ENCODE measurements at places on chromosomes 2 and 18.

DNA sequence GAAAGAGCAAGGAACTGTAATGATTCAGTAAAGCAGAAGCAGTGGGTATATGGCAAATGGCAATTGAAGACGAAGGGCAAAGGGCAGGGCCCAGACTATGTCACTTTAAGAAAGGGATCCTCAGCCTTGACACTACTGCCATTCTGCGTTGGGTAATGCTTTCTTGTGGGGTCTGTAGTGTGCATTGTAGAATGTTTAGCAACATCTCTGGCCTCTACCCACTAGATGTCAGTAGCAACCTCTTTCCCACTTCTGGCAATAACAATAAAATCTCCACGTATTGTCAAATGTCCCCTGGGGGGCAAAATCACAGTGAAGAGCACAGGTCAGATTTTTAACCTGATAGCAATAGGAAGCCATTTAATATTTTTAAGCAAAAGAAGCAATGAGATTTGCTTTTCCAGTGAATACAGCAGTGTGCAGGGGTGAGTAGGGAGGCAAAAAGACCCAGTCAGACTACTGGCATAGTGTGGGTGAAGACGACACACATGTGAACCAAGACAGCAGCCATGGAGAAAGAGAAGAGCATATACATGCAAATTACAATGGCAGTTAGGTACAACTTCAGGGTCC, 209.5 kb downstream of the DYM start:
- no peak for DNase-seq

DNA sequence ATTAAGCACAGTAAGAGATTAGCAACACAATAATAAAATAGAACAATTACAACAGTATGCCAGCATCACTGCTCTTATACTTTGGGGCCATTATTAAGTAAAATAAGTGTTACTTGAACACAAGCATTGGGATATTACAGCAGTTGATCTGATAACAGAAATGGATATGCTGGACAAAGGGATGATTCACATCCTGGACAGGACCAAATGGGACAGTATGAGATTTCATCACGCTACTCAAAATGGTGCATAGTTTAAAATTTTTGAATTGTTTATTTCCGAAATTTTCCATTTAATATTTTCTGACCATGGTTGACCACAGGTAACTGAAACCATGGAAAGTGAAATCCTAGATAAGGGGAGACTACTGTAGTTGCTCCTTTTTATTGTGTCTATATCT, 138.2 kb downstream of the UBR3 start:
- DNase-seq, result no peak

- DNase-seq, result no peak
These were observed 4.4 kb downstream of the ARHGAP25 start for GRCh38 chr2:68738906-68739594.

DNA sequence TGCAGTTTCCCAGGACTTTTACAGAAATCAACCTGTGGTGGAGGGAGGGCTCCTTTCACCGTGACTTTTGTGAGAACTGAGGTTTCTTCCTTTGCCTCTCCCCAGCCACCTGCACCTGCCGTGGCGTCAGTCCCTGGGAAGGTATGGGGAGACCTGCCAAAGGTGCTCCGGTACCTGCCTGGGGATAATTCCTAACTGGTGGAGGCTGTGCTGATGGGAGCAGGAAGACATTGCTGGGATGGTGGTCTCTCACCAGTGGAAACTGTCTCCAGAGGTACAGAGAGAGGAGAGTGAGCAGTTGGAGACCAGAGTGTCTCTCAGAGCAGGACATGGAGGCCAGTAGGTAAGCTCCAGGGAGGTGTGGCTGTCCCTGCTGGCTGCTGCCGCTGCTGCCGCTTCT, 52.6 kb downstream of the CIB4 start:
- no peak for DNase-seq

DNA sequence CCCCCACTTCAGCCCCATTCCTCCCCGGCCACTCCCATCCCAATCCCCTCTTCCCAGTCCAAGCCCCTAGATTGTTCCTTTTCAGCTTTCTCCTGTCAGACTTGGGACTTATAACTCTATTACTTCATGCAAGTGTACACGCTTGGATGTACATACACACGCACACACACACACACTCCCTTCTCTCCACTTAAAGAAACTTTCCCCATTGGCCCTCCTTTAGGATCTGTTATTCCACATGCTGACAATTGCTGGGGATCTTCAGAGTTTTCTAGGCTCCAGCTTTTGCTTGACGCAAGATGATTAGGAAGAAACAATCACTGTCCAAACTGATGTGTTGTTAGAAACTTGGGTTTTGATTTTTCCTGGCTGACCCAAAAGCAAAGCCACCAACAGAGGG, 75.4 kb downstream of the CDK15 start:
- no peak for DNase-seq

DNA sequence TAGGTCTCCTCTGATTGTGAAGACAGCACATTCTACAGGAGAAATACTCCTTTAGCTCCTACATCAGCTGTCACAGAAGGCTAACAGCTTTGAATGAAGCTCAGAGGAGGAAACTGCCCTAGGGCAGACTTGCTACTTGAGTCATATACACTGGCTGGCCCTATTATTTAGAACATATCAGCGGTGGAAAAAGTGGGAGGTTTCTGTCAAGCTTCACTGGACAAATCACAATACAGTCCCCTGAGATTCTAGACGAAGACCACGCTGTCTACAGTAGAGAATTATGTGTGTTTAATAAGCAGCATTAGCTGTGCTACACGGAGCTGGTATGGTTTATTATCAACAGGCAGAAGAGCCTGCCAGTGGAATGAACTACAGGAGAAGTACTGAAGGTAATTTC, 230.9 kb upstream of the FSIP2 start:
- no peak for DNase-seq

- no peak for DNase-seq
These were observed 19.4 kb downstream of the KLHL29 start for GRCh38 chr2:23404426-23404825.

GRCh38 chr18:4125224-4125623, 329.9 kb downstream of the DLGAP1 start:
- DNase-seq, result no peak

- no peak for DNase-seq
These were observed 190.6 kb downstream of the TDRD15 start for GRCh38 chr2:21314322-21314835.

DNA sequence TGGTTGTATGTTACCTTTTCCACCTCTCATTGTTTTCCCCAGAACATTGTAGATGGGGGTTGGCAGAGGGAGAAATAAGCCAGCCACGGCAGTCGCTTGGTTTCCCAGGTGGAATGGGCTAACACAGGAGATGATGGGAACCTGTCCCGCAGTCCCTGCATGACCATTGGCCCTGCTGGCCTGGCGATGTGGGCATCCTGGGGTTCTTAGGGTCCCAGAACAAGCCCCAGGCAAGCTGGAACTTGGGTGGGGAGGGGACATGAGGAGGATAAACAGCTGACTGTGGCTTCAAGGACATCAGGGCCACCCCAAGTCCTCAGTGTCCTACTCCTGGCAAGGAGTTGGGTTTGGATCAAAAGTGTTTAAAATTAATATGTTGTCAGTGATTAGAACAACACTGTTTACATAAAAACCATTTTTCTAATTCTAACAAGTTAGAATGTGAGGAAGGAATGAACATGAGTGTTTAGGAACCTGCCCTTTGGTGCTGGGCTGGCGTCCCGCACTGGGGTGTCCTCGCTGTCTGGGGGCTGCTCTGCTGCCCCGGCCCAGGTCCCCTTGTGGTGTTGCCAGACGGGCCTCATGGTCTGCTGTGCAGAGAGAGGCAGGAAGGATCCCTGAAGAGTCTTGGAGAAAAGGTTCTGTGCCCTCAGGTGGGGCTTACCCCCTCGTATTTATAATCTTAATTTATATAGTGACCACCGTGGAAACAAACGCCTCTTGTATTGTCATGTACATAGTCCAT, 95.1 kb downstream of the USP40 start:
- no peak for DNase-seq

DNA sequence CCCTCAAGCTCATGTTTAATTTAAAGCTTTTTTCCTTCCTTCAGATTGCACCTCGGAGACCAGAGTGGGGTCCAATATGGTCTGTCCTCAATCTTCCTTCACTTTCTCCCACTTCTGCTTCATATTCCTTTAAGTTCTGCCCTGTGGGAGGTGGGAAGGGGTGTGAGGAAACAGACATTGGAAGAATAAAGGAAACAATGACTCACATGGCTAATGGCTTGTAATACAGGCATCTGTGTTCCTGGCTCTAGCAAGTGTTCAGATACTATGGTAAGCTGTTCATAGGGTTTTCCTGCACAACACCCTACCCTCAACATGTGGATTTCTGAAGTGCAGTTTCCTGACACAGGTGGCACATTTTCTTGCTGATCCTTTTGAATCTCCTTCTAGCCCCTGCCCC, 209.5 kb downstream of the PIK3C3 start:
- DNase-seq, result no peak

GRCh38 chr18:9066358-9066757, 36.1 kb upstream of the NDUFV2 start:
- peak; percentile 97 for DNase-seq

DNA sequence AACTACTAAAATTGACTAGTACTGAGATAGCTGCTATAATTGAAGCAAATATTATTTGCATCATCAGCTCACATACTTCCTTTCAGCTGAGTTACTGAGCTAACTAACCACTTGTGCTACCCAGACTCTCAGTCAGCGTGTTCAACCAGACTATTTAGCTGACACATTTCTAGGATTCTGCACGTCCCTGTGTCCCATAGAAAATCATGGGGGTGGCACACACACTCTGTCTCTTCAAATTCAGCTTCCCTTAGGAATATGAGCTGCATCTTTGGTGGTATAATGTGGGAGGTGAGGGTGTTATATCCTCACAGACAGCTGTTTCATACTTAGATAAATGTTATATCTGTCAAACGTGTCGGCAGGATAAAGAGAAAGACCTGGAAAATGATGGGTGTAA, 424.0 kb downstream of the CDH2 start:
- DNase-seq, result no peak

- no peak for DNase-seq
These were observed 31.7 kb downstream of the GPR39 start for GRCh38 chr2:132448331-132448730.

DNA sequence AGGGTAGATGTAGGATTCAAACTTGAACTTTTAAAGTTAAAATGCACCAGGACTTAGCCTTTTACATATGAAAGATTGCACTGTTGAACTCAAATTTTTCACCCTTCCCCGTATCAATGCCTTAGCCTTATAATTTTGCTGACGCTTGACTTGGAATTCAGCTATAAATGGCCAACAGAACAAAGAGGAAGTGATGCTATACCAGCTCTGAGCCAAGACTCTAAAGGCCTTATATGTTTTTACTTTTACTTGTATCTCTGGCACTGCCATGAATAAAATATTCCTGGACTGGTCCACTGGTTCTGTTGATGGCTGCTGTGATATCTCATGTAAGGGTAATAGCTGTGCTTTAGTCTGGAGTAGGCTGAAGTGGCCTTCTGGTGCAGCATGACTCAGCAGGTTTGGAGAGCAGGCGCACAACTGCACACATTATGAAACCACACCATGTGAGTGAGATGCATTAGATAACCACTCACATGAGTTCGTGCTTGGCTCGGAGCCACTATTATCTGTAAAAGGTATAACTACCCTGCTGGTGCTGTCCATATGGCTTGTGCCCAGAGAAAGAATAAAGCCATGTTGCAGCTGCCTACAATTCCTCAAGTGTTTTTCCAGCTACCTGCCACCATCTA, 8.4 kb upstream of the IER3IP1 start:
- DNase-seq, result no peak

DNA sequence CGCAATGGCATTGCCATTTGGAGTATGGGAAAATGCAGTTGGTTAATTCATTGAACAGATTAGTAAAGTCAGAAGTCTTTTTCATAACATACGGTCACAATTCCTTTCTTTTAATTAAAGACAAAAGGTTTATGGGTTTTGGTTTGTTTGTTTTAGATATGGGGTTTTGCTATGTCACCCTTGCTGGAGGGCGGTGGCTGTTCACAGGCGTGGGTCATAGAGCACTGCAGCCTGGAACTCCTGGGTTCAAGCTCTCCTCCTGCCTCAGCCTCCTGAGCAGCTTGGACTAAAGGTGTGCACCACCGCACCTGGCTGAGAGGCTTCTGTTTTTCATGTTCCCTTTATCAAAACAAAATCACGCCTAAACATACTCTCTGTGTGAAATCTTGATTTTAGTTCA, 18.7 kb upstream of the ELAC1 start:
- no peak for DNase-seq

DNA sequence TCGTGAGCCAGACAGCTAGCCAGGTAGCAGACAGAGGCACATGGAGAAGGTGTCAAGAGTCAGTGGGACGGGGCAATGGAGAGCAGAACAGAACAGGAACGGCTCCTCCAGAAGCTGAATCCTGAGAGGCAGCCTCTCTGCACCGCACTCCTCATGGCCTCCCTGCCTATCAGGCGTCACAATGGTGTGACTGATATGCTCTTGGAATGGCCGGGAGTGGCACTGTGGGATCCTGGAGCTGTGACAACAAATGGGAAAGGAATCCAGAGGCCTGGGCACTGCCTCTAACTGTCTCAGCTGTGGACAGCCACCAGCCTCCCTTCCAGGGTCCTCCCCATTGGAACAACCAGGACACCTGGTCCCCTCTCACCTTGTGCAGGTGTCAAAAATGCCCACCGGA, 89.1 kb upstream of the ID2 start:
- DNase-seq, result no peak

- no peak for DNase-seq
These were observed 6.3 kb downstream of the ANO7 start for GRCh38 chr2:241194811-241195210.

GRCh38 chr2:32051836-32052439, 11.4 kb upstream of the SPAST start:
- no peak for DNase-seq

DNA sequence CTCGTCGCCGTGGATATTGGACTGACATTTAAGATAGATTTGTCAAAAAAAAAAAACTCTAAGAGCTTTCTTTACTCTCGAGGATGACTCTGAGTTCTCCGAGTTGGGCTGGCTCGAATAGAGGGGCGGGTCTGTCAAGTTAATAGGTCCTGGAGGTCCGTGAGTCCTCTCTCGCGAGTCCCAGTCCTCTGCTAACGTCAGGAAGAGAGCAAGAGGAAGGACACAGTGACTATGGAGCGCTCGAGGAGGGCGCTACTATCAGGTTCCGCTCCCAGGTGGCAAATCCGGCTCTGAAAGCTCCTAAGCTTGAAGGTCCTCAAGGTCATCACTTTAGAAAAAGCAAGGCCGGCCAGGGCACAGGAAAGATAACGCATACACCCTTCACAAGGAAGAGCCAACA, 404 bp upstream of the AKAIN1 start:
- no peak for DNase-seq

- DNase-seq, result peak; percentile 62
These were observed 1.1 kb upstream of the CDH2 start for GRCh38 chr18:28177828-28178635.

DNA sequence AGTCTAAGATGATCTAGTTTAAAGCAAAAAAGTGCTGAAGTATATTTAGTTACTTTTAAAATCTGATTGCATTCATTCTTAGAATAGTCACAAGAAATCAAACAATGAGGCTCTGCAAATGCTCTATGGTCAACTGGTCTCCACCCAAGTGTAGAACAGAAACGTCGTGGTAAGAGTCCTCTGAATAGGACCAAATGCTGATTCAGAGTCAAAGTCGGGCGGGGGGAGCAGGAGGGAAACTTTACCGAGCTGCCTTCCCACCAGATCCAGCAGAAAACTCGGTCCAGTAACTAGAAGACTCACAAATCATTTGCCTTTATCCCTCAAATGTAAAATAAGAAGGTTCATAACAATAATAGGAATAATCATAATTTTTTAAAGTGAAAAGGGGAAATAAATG, 46.2 kb upstream of the PXDN start:
- DNase-seq, result no peak

Data from MM.1S (cell line).